Testis (tissue), 5 donors: ENCODE measurements at places on chromosomes 5 and 9.
A peak's percentile ranks its signal among the peaks of the same experiment; 100 is the strongest.

DNA sequence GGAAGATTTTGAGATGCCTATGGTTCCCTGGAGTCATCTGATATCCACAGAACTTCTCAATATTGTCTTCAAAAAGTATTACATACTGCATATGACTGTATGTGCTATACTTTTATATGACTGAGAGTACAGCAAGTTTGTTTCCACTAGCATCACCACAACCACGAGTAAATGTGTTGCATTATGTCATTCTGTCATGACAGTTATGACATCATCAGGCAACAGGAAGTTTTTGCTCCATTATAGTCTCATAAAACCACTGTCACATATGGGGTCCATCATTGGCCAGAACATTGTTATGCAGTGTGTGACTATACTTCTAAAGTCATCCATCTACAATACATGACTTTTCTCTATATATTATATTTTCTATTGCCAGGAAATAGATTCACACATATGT, 831.7 kb downstream of the SEMA5A start:
- no peak for DNase-seq

- DNase-seq, result no peak
Observed at GRCh38 chr9:99457406-99457805, 235.3 kb downstream of the SEC61B start.

GRCh38 chr5:172038167-172038566, 31.7 kb upstream of the FBXW11 start:
- no peak for DNase-seq

GRCh38 chr5:163604013-163604412, 98.6 kb downstream of the MAT2B start:
- no peak for DNase-seq

DNA sequence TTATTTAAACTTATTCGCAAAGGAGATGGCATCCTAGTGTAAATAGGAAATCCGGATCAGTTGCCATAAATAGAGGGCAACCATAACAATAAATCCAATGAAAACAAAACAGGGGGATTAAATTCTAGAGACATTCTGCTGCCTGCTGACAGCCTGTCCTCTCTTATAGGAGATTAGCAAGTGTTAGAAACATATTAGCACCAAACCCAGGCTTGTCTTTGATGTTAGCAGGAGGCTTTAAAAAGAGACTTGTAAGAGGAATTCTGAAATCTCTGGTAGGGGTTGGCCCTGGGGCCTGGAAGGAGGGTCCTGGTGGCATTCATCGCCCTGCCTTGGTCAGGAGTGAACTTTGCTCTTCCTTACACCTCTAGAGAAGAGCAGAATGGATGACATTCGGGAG, 21.6 kb downstream of the NDST1 start:
- no peak for DNase-seq

GRCh38 chr9:38032266-38033110, 36.5 kb downstream of the SHB start:
- DNase-seq, result no peak

GRCh38 chr5:131854134-131854533, 57.3 kb upstream of the FNIP1 start:
- DNase-seq, result no peak

DNA sequence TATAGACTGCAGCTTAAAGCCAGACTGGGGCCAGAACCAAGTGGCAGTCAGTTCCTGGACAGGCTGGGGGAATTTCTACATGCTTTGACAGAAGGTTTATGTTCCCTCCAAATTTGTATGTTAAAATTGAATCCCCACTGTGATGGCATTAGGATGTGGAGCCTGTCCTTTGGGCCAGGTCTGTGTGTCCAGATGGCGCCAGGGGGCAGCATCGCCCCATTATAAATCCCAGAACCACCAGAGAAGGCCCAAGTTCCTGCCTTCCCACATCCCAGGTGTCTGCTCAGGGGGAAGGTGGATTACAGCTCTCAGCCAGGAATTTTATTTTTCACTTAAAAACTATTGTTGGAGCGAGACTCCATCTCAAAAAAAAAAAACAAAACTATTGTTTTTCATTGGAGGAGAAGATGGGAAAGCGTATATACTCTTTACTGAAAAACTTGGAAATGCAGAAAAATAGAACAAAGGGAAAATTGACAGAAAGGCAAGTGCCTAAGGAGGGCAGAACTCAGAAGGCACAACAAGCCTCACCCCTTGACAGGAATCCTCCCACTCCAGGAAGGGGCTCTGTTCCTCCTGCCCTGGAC, 5.0 kb downstream of the IL3 start:
- peak; percentile 49 for DNase-seq

- no peak for DNase-seq
Observed at GRCh38 chr5:85484982-85485574, 1100.4 kb upstream of the EDIL3 start.

- DNase-seq, result no peak
Observed at GRCh38 chr5:106135473-106135872, 1535.3 kb downstream of the EFNA5 start.

DNA sequence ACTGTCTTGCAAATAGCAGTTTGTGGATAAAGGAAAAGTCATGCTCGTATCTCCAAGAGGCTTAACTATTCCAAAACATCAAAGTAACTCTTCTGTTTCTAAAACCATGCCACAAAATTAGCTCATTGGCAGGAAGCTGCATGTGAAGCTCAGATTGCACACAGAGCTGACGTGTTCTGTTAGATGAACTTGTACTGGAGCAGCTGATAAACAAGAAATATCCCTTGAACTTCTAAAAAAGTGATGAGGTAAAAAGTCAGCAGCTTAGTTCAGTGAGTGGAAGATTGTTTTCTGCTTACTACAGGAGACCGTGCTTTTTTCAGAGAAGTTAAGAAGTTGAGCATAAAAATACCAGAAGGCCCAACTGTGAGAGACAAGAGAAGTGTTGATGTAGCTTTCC, 113.2 kb downstream of the SLC12A2 start:
- no peak for DNase-seq

DNA sequence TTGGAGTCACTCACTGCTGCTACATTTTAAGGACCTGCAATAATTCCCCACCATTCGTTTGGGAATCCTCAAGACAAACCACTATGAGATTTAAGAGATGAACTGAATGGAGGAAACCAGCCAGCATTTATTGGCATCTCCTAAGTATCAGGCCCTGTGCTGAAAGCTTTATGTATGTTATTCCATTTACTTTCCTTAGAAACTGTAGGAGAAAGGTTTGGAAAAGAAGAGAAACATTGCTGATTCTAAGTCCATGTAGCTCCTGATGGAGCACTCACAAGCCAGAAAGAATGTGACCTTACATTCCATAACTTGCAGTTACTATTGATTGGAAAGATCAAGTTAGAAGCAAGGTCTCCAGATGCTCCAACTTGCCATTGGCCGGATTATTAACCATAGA, 267.4 kb downstream of the GAS1 start:
- no peak for DNase-seq

- DNase-seq, result no peak
Observed at GRCh38 chr5:4244306-4244705, 648.7 kb downstream of the IRX1 start.

- DNase-seq, result no peak
Observed at GRCh38 chr5:81724108-81724507, 26.8 kb downstream of the SSBP2 start.

DNA sequence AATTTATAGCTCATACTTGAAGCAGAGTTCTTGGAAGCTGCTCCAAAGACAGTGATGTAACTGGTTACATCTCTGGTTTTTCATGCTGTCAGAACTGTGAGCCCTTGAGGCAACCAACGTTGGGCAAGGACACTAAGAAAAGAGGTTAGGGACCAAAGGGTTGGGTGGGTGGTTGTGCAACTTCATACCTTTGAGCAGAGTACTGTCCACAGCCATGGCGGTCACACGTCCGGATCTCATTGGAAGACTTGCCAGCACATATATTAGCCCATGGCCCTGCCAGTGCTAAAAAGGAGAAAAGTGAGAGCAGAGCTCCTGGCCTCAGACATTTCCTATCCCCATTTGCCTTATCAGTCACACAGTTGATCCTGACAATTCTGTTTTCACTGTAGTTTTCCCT, 2.1 kb downstream of the LECT2 start:
- no peak for DNase-seq

- DNase-seq, result peak; percentile 57
Observed at GRCh38 chr9:136409557-136410455, 608 bp downstream of the ENTR1 start.

DNA sequence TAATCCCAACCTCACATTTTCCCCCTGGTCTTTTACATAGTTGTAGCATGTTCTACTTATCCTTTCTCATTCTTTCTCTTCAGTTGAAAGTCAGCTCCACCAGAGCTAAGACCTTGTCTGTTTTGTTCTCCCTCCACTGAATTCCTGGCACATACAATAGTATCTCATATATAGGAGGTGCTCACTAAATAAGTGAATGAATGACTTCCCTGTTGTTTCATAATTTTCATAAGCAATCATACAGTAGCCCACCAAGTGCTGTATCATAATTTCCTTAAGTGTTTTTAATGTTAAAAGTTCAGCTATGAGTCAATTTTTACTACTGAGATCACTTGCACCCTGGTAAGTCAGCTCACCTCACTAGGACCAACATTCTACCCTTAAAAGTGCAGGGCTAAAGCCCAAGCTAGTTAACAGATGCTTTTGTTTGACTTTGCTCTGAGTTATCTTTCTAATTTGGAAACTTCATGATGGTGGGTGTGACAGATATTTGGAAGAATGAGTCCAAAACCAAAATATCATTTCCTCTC, 27.6 kb downstream of the TMEM245 start:
- DNase-seq, result no peak

GRCh38 chr9:112925058-112925641, 34.5 kb upstream of the SLC46A2 start:
- peak; percentile 35 for DNase-seq

GRCh38 chr9:86064220-86064619, 35.1 kb downstream of the GOLM1 start:
- no peak for DNase-seq

DNA sequence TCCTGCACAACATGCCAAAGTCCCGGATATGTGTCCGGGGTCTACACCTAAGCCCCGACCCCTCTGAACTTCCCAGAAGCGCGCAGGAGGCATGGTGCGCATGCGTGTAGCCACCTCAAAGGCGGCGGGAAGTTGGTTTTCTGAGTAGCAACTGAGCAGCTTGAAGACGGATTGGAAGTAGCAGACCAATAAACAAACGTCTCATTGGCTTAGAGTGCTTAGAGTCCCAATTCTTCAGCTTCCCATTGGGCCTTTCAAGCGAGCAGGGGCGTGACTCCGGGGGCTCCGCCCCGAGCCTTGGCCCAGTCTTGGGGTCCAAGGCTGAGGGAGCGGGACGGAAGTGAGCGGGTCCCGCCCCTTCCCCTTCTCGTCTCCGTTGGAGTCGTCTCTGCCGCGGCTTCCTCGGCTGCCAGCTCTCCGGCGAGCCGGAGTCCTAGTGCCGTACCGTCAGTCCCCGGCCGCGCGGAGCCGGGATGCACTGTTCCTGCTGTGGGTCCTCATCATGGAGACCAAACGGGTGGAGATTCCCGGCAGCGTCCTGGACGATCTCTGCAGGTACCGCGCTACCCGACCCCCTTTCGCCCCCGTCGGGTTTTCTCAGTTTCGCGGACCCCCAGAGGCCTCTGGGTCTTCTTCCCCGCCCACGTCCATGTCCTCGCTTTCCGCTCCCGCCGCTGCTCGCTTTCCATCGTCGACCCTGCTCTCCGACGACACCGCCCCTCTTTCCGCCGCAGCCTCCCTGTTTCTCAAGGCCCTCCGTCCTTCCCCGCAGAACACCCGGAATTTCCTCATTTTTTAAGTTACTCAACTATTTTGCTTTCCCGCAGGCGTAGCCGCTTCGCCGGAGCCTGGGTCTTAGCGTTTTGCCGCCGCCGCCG, at the start of gene DCP2:
Gene DCP2 (plus strand): TSS at position 367 of the 878 bp plus-strand sequence. CDS start 136 bp downstream, at position 503.
- DNase-seq, result peak; percentile 97

- DNase-seq, result peak; percentile 39
Observed at GRCh38 chr9:122406070-122406890, 35.5 kb downstream of the PTGS1 start.

- DNase-seq, result no peak
Observed at GRCh38 chr5:138950421-138951031, 75.4 kb upstream of the LRRTM2 start.

DNA sequence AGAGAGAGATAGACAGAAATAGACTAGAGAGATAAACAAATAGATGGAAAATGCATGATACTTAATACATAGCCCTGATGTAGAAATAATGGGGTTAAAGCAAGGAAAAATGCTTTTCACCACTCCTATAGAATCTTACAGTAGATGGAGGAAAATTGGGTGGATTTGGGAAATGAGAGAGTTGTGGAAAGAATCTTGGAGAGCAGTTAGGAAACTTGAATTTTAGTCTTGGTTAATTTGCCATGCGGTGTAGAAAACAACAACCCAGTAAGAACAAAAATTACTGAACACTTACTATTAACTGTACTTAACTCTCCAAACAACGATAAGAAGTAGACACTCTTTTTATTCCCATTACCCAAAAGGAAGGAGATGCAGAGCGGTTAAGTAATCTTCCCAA, 329.8 kb downstream of the ZNF608 start:
- DNase-seq, result no peak

GRCh38 chr9:127194881-127195713, 69.5 kb upstream of the GARNL3 start:
- no peak for DNase-seq

DNA sequence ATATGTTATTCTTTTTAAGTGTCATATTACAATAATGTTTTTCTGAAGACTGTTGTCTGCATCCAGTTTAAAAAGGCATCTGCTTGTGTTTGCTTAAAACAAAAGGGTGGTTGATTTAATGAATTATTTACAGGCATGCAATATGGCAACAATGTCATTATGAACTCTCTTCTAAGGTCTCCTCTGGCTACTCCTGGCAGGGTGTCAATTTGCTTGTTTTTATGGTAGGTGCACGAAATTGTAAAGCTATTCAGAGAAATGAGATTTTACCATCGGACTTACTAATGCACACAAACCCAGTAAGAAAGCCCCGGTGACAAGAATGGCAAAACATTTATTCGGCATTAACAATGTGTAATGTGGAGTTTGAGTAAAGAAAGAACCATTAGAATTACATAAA, 539.8 kb upstream of the ZNF608 start:
- DNase-seq, result no peak

DNA sequence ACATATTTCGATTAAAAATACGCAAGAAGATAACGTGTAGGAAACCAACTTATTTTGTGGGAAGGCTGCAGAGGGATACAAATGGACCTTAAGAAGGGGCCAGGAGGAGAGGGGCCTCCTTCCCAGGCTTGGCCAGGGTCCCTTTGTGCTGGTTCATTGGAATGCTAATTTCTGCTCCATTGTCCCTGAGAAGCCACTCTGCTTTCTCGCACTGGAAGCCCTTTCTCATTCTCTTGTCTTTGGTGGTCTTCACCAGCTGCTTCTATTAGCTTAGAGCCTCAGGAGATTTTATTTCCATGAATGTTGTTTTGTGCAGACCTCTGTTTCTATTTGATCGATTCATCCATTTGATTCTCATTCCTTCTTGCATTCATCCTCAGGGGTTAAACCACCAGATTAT, 325.4 kb downstream of the TMEM38B start:
- no peak for DNase-seq
